ENCODE measurements at places on chromosomes 16 and 17. TPM values are rescaled to one million over a fixed set of nuclear protein-coding genes. Genes with fewer than 3 reads are reported as not detected.

Gene POLR2A
- total RNA-seq: 112 TPM

Gene HIC1
- 45.6 TPM for total RNA-seq

Gene WIPF2
- 5.5 TPM for total RNA-seq

Gene DOC2B
- total RNA-seq: not detected

Gene PPP1R1B
- total RNA-seq: not detected

Gene SEZ6
- total RNA-seq: not detected

Gene TMED6
- total RNA-seq: 0.37 TPM

Gene CTF1
- total RNA-seq: 1.1 TPM

Gene BTBD17
- total RNA-seq: not detected

Gene EPN3
- under 0.01 TPM for total RNA-seq

Gene HP
- total RNA-seq: not detected

Gene MYL4
- not detected for total RNA-seq

Gene AGRP
- not detected for total RNA-seq

Gene QRICH2
- 2.2 TPM for total RNA-seq

Gene MAPK7
- 14.9 TPM for total RNA-seq
